ENCODE measurements at places on chromosomes 4 and X. TPM values are rescaled to one million over a fixed set of nuclear protein-coding genes. Genes with fewer than 3 reads are reported as not detected.

Gene RGN
- not detected for total RNA-seq

Gene FAM241A
- 2.8 TPM for total RNA-seq

Gene VCX3A
- total RNA-seq = not detected

Gene ARSD
- 2.2 TPM for total RNA-seq

Gene AVPR2
- not detected for total RNA-seq

Gene GPR143
- total RNA-seq = not detected

Gene TACR3
- not detected for total RNA-seq

Measured in T-helper 17 cell (primary cell).